A549 treated with ZK216348 at 1 μM for 4 hours (cell line): ENCODE measurements at places on chromosomes 6 and 20. TPM values are rescaled to one million over a fixed set of nuclear protein-coding genes. Genes with fewer than 3 reads are reported as not detected.

Gene SSR1
- 61.8 to 81.0 TPM (median 73.1 TPM) in 5 replicates for total RNA-seq

Gene TSPYL1
- total RNA-seq: 24.3 to 34.9 TPM (median 30.2 TPM) in 5 replicates

Gene FOXC1
- total RNA-seq: 6.4 to 10.8 TPM (median 8.2 TPM) in 5 replicates

Gene ADGRG6
- total RNA-seq: 37.0 to 76.6 TPM (median 63.3 TPM) in 5 replicates
